Adrenal gland (tissue), 19 donors: ENCODE measurements at places on chromosomes 3 and 15. TPM values are rescaled to one million over a fixed set of nuclear protein-coding genes. Genes with fewer than 3 reads are reported as not detected.

DNA sequence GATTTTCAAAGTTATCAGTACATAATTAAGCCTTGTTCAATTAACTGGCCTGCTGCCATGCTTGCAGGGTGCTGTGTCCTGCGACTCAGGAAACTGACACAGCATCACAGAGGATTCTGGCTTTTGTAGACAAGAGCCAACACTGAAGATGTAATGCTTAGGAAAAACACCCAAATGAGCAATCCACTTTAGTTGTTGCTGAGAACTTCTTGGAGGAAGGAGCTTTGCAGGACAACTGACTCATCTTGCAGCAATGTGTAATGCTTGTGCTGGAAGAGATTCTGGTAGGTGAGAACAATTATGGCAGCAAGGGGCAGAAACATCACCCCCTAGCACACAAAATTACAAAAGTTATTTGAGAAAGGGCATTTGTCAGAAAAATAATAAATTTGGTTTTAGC lies 67.6 kb downstream of the NLGN1 start:
- no peak for DNase-seq

- no peak for DNase-seq
Measured at GRCh38 chr15:99764522-99764921, 31.3 kb upstream of the LYSMD4 start.

- no peak for DNase-seq
Measured at GRCh38 chr3:48269592-48269991, 28.7 kb downstream of the ZNF589 start.

DNA sequence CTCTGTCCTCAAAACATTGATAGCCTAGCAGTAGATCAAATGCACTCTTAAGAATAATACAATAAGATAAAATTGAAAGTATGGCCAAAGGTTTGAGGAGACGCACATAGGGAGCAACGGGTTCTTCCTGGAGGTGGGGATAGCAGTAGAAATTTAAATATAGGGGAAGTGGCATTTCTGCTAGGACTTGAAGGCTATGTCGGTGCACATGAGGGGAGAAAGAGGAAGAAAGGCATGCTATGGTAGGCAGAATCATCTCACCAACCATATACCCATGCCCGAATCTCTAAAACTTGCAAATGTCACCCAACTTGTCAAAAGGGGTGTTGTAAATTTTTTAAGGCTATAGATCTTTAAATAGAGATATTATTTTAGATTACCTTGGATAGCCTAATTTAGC lies 735.1 kb upstream of the LMCD1 start:
- DNase-seq: no peak

DNA sequence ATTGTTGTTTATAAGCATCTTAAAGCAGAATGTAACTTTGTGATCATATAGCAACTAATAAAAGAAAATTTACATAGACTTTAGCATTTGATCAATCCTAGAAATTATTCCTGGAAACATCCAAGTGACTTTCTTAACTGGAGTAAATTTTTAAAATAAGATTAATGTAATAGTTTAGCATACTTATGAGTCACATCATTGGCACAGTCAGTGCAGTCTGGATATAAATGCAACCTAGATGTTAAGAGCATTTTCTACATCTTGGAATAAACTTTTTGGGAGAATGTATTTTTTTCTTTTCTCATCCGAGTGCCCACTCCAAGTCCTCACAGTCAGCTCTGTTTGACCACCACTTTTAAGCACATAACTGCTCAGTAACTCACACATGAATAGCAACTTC lies 324.6 kb upstream of the PLSCR5 start:
- no peak for DNase-seq

DNA sequence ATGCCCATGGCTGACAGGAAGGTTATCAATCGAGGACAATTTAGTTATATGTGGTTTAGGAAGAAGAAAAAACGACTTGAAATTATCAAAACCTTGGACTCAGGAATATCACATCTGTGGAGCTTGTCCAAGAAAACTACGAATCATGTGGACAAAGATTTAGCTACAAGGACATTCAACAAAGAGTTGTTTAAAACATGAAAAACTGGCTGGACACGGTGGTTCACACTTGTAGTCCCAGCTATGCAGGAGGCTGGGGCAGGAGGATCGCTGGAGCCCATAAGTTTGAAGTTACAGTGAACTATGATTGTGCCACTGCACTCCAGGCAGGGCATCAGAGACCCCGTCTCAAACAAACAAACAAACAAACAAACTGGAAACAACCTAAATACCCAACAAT lies 142.4 kb downstream of the MAGI1 start:
- DNase-seq: no peak

Gene RUBCN
- 43.8 TPM for total RNA-seq

Gene CLEC3B
- 71.4 TPM for total RNA-seq

Gene TRIP4
- 12.5 TPM for total RNA-seq

Gene VILL
- 8.0 TPM for total RNA-seq
